ENCODE measurements at places on chromosomes 13 and 19.

GRCh38 chr19:29411113-29411581 lies 114.6 kb upstream of the VSTM2B start:
- DNase-seq: no peak

GRCh38 chr13:87234981-87235380 lies 436.2 kb upstream of the SLITRK5 start:
- DNase-seq: peak; percentile 39

GRCh38 chr13:46085737-46086136 lies 19.1 kb downstream of the CPB2 start:
- no peak for DNase-seq

DNA sequence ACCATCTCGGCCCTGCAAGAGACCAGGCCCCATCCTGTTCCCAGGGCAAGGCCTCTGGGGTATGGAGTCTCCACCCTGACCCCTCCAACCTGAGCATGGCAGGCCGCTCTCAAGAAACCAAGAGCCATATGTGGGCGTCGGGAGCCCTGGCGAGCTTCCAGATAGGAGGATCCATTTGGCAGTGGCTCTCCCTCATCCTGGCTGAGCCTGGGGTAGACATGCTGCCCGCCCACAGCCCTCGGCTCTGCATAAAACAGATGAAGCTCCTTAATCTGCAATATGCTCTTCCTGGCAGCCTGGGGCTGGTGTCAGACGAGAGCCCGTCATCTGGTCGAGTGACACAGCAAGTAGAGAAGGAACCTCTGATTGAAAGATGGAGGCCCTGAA lies 6.1 kb downstream of the ATP13A1 start:
- no peak for DNase-seq

- DNase-seq: no peak
Observed at GRCh38 chr13:80586356-80586755, 245.4 kb upstream of the SPRY2 start.

- DNase-seq: peak; percentile 28
Observed at GRCh38 chr13:43030548-43030947, 7.2 kb downstream of the DNAJC15 start.

GRCh38 chr13:36533806-36534205 lies 101.5 kb downstream of the CCNA1 start:
- DNase-seq: no peak

Measured in fibroblast of skin of right biceps (primary cell).